ENCODE measurements at places on chromosomes 16 and 17.

DNA sequence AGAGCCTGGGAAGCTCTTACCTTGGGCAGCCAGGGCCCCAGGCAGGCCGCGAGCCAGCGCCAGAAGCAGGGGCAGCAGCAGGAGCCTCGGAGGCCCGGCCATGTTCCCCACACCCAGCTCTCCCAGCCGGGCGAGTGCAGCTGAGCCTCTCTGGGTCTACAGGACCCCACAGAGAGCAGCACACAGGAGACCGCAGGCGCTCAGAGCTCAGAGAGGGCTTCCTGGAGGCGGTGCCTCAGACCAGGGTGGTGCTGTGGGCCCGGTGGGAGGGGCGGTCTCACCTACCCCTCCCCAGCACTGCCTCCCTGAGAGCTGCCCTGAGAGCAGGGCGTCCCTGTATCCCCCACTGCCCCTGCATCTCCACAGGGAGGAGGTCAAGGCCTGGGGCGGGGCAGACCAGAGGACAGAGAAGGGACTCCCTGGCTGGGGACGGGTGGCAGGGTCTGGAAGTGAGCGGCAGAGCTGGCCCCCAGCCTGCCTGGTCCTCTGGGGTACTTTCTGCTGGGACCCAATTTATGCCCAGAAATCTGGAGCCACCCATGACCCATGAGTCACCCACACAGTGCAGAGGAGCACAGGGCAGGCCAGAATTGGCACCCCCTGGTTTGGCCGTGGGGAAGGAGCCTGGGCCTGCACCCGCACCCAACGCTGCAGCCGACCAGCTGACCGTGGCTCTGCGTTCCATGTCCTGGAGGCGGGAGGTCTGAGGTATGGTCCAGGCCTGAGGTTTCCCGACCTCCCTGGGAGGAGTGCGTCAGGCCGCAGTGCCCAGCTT, at the start of gene CD7:
CD7 (minus strand) TSS at position 215 of the 775 bp plus-strand sequence; CDS start at position 102, 113 bp downstream.
- DNase-seq = peak; percentile 63

- no peak for DNase-seq
Measured at GRCh38 chr16:77913738-77914253, 108.6 kb upstream of the CLEC3A start.

GRCh38 chr17:55120651-55121050, 144.1 kb upstream of the HLF start:
- no peak for DNase-seq

DNA sequence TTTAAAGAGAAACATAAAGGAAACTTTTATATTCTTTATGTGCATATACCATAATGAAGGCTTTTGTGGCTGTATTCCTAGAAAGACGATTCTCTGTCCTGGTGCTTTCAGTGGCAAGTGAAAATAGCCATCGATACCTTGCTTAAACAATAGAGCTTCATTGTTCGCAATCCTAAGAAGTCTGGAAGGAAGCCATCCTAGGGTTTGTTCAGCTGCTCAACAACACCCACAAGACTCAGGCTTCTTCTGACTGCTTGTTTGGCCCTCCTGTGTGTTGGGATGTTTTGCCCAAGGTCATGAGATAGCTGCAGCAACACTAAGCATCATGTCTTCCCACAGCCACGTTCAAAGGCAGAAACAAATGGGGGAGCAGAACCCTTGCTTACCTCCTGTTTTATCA, 36.1 kb upstream of the COX10 start:
- no peak for DNase-seq

- DNase-seq = no peak
Measured at GRCh38 chr17:6755281-6755680, 565 bp upstream of the XAF1 start.

GRCh38 chr17:57662041-57662440, 83.1 kb downstream of the CCDC182 start:
- DNase-seq = no peak

DNA sequence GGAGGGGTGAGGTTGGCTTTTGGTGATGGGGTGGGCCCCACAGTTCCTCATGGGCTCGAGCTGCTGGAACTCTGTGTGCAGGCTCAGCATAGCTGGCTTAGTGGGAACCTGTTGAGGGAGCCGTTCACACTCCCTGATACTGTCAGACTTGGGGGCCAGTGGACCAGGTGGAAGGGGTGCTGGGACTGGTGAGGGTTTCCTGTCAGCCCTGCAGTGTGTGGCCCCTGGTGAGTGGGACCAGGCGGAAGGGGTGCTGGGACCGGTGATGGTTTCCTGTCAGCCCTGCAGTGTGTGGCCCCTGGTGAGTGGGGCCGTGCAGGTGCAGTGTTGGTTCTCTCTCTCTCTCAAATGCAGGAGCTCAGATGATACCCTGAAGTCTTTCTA, 45.1 kb upstream of the ZNF750 start:
- DNase-seq = no peak

GRCh38 chr17:79916991-79917901, 78.0 kb upstream of the CBX4 start:
- no peak for DNase-seq

DNA sequence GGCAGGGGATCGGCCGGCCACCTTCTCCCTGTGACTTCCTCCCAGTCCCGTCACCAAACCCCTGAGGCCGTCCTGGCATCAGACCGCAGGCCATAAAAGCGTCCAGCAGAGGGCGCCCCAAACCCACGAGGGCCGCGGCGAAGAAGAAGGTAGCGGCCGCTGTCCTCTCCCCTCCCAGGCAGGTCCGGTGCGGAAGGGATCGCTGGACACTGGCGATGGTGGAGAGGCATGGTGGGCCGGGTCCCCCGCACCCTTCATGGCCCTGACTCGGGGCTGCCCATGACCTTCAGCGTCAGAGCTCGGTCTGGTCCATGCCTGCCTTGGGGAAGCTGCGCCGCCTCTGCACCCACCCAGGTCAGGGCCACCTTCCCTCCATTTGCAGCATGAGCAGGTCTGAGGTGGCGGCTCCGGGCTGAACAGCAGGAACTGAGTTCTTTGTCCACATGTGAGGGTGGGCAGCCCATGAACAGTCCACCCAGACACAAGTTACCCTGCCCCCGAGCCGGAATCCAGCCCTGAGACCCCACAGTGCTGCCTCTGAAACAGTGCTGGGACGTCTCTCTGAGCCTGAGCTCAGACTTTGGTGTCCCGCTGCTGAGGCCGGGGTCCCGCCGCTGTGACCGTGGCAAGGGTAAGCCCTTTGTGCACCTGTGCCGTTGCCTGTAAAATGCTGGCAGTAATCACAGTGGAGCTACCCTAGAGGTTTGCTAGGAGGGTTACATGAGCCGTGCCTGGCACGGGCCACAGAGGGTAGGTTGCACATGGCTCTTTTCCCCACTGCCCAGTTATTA, 40.8 kb upstream of the CMIP start:
- DNase-seq = peak; percentile 65

DNA sequence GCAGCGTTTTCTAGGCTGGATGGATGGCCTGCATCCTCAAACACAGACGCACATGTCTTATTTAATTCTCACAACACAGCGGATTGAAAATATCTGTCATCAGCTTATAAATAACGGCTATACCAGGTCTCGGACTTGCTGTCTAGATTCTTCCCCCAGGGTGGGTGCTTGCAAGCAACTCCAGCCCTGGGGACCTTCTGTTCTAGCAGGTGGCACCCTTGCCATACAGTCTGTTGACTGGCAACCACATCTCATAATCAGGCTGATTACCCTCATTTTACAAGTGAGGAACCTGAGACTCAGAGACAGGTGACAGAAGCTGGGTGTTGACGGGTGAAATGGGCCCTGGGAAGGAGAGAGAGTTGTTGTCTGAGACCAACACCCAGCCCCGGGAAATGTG, 16.2 kb upstream of the SEZ6 start:
- DNase-seq = no peak

- DNase-seq = peak; percentile 63
Measured at GRCh38 chr17:39164675-39165143, 1.3 kb downstream of the ARL5C start.

GRCh38 chr17:34613064-34614019, 34.0 kb downstream of the TMEM132E start:
- DNase-seq = no peak

DNA sequence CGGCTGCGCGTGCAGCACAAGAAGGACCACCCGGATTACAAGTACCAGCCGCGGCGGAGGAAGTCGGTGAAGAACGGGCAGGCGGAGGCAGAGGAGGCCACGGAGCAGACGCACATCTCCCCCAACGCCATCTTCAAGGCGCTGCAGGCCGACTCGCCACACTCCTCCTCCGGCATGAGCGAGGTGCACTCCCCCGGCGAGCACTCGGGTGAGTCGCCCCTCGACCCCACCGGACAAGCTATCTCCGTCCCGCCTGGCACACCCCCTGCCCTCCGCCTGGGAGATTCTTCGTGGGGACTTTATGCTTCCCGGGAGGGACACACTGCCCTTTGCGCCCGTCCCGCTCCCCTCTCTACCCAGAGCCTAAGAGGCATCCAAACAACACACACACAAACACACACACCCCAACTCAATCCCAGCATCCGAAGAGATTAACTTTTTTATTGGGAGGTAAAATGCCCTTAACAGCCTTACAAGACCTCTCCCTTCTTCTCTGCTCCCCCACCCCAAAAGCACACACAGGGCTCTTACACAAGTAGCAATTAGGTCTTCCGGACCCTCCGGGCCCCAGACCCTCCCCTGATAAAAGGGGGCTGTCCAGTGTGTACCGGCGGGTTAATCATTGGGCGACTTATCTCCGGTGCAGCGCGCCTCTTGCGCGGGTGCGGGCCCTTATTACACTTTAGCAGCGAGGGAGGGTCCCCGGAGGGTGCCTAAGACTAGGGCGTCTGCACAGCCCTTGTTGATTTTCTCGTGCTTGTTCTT, 2.1 kb downstream of the SOX9 start:
- no peak for DNase-seq

- DNase-seq = no peak
Measured at GRCh38 chr16:61929776-61930175, 106.5 kb downstream of the CDH8 start.

DNA sequence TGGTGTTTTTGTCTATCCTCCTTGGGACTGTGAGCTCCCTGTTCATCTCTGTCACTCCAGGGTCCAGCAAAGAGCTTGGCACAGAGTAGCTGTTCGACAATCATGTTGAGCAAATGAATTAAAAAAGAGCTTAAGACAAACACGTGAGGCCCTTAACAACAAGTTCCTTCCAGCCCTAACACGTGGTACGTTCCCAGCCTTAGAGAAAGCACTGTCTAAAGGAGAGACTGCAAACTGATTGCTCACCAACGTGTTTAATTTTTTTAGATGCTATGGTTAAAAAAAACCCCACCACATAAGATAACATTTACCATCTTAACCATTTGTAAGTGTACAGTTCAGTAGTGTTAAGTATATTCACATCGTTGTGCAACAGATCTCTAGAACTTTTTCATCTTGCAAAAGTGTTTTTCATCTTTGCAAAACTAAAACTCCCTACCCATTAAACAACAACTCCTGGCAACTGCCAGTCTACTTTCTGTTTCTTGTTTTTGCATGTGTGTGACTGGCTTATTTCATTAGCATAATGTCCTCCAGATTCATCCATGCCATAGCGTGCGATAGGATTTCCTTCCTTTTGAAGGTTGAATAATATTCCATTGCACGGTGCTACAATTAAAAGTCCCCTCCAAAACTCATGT, 28.2 kb downstream of the LAT start:
- DNase-seq = peak; percentile 60

GRCh38 chr17:80594431-80595269, 50.0 kb downstream of the RPTOR start:
- no peak for DNase-seq

DNA sequence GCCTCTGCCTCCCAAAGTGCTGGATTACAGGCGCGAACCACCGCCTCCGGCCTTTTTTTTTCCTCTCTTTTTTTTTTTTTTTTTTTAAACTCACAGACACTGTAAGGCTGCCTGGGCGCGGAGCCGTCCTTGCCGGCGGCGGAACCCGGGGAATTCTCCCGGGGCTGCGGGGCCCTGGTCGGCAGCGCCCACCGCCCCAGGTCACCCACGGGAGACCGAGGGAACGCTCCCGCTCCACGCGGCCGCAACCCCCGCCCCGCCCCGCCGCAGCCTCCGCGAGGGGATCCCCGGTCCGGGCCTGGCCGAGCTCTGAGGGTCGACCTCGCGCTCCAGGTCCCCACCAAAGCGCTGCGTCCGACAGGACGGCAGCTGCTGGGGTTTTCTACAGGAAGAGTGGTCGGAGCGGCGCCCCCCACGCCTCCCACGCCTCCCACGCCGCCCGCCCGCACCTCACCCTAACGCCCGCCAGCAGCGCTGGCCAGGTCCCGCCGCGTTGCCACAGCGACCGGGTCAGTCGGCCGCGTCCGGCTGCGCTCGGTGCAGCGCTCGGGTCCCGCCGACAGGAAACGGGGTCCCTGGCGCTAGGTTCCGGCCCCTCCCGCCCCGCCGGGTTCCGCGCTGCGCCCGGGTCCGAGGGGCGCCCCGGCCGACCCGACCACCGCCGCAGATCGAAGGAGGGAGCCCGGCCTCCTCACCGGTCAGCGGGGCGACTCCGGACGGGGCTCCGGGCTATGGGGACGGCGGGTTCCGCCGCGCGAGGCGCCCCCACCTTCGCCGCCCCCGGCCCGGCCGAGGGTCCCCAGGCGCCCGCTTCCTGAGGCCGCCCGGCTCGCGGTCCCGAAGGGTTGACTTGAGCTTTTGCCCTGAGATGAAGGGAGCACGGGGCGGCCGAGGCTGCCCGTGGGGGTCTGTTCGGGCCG, at the start of gene CCDC57:
CCDC57 (minus strand) TSS at position 512 of the 920 bp plus-strand sequence. CDS start 10,898 bp downstream, outside the sequence.
- DNase-seq = no peak

DNA sequence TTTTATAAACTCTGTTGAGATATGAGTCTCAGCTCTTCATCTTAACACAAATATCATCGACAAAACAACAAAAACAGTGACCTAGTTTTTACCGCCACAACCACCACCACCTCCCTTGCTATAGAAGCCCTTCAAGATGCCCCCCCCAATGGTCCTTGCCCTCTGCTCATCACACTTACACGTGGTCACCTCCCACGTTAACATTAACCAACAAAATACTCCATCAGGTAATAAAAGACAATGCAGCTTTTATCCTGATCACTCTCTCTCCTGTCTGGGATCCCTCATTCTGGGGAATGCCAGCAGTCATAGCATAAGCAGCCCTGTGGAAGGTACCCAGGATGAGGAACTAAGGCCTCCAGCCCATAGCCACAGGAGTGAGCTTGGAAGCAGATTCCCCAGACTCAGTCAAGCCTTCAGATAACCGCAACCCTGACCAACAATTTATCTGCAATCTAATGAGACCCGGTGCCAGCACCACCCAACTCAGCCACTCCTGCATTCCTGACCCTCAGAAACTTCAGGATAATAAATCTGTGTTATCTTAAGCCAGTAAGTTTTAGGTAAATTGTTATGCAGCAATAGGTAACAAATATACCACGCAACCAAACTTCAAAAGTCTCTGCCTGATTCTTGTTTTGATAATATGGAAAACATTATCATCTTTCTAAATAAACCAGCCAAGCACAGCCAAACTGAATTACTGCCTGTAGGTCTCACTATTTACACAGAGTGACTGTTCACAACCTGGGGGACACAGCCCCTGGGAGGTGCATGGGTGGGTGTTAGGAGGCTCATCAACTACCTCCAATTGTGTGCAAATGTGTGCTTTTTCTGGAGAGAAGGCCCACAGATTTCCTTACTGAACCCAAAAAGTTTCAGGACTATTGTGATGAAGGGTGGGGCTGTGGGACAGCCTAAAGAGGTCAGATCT, 6.1 kb downstream of the PECAM1 start:
- no peak for DNase-seq

DNA sequence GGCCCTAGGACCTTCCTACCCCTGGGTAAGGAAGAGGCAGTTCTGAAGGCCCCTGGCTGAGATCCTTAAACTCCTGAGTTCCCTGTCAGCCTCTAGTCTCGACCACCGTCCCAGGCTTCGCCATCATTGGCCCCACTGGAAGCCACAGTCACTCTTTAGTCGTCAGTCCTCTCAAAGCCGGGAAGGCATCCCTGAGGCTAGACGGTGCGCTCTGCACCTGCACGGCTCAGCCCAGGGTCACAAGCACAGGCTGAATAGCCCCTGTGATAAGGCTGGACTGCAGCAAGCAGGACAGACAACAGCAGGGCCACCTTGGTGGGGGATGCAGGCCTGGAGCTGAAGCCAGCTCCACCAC, 3.3 kb upstream of the HEXIM1 start:
- DNase-seq = no peak

GRCh38 chr16:8877894-8878522, 4.1 kb upstream of the LITAFD start:
- no peak for DNase-seq
